ENCODE measurements at places on chromosomes 6 and 20.

- no peak for DNase-seq
Observed at GRCh38 chr6:169839898-169840631, 88.6 kb downstream of the ERMARD start.

DNA sequence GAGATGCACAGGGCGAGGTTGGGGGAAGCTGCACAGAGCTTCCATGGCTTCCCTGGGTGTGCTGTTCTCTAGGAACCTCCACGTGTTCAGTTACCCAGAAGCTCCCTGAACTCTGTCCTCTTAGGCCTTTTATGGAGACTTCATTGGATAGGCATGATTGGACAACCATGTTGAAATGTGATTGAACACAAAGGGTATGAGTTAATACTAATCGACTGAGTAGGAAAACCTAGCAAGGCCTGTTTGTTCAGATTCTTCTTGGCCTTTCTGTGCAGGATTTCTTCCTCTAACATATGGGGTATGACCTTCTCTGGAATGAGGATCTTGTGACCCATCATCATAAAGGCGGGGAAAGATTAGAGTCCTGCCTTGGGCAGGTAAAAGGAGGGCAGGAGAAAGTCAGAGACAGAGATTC, 70.7 kb upstream of the SMIM29 start:
- DNase-seq = no peak

GRCh38 chr6:111228094-111228493, 140.8 kb downstream of the SLC16A10 start:
- DNase-seq = no peak

DNA sequence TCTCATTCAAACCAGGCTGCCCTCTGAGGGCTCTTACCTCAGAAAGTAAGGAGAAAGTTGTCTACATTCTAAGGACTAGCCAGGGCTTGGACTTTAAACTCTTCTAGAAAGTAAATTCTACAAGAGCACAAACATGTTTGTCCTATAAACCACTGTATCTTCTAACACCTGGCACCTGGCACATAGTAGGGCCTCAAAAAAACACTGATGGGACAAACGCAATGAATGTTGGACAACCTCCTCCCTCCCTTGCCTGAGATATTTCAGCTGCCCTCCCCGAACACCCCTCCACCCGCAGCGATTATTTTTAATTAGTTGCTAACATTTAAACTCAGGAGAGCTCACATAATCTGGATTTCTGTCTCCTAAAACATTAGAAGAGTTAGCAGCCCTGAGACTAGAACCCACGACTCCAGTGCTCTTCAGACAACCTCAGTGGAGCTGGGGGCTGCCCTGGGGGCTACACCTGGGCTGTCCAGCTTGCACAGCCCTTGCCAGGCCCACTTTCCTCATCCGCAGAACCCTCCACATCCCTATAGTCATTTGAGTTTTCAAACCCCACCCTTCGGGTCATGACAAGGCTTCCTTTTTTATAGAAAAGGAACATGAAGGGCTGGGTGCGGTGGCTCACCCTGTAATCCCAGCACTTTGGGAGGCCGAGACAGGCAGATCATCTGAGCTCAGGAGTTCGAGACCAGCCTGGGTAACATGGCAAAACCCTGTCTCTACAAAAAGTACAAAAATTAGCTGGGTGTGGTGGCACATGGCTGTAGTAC, 4.9 kb downstream of the HCK start:
- no peak for DNase-seq

GRCh38 chr6:75498862-75499261, 5.3 kb upstream of the FILIP1 start:
- DNase-seq = no peak

- DNase-seq = peak; percentile 57
Observed at GRCh38 chr20:6142348-6142993, 19.6 kb upstream of the FERMT1 start.

- DNase-seq = peak; percentile 95
Observed at GRCh38 chr6:90375681-90376439, 79.2 kb upstream of the BACH2 start.

GRCh38 chr6:10248378-10248843, 166.5 kb downstream of the TFAP2A start:
- peak; percentile 98 for DNase-seq

DNA sequence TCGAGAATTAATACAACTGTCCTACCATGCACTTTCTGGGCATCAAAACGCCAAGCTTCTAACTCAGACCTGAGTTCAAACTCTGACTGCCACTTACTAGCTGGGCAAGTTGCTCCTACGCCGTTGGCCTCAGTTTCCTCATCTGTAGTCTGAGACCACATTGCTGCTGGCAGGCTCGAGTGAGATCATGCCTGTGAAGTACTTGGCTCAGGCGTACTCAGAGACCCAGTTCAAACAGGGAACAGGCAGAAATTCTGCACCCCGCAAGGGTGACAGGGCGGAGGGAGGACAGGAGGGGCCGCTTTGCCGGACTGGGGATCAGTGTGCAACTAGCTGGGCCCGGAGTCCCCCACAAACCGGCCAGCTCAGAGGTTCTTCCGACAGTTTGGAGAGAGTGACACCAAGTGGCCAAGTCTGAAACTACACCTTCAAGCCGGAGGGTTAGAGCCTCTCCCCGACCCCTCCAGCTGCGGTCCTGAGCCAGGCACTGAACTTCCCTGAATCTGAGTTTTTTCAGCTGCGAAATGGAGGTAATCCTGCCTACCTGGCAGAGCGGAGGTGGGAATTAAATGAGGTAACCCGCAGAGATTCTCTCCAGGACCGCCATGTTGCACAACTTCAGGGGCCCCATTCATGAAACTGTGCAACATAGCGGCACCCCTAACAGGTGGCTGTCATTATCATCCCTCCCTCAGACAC, 46.0 kb upstream of the PTPN1 start:
- DNase-seq = peak; percentile 63

GRCh38 chr20:15494851-15495250, 1078.4 kb downstream of the KIF16B start:
- DNase-seq = no peak

GRCh38 chr6:56642366-56643261, at the start of gene DST:
Gene DST, minus strand, starts transcription at chr6:56642889.
- DNase-seq = peak; percentile 95

DNA sequence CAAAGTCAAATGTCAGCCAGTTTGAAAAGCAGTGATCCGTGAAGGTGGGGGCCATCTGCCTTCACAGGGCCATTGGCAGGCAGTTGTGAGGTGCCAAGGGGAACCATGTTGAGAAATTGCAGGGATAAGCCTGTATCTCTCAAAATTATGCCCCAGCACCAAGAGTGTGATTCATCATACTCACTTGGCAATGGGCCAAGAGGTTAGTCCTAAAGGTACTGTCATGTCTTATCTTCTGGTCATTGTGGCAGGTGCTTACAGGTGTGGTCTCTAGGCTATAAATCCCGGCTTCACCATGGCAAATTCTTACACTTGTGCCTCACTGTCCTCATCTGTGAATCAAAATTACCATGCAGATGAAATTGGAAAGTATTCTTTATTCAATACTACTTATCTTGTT, 150.7 kb upstream of the LAMP5 start:
- DNase-seq = no peak

- DNase-seq = no peak
Observed at GRCh38 chr6:170553534-170554012, 466 bp upstream of the PSMB1 start.

GRCh38 chr6:118893064-118893806, 717 bp upstream of the ASF1A start:
- peak; percentile 70 for DNase-seq

DNA sequence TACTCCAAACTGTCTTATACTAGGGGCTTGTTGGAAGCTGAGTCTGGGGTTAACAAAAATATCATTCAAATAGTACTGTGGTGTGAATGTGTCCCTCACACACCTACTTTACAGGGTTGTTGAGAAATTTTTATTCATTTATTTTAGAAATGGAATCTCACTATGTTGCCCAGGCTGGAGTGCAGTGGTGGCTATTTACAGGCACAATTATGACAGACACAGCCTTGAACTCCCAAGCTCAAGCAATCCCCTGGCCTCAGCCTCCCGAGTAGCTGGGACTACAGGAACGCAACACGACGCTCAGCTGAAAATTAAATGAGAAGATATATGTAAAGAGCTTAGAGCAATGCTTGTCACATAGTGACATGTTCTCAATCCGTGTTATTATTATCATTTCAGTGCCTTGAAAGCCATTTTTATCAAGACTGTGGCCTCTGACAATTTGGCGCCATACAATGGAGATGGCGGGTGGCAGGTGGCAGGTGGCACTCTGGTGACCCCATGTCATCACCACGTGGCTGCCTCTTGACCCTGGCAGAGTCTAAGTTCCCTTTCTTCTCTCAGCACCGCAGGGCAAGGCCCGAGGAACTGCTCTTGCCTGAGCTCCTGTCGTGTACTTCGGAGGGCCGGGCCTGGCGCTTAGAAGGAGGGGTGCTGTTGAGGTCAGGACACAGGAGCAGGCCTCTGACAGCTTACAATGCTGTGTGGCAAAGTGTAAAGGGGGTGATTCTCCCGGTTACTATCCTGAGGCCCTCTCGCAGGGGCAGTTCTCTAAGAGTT, 64.5 kb downstream of the STX11 start:
- DNase-seq = no peak

- DNase-seq = no peak
Observed at GRCh38 chr6:104253236-104253635, 606.5 kb downstream of the HACE1 start.

DNA sequence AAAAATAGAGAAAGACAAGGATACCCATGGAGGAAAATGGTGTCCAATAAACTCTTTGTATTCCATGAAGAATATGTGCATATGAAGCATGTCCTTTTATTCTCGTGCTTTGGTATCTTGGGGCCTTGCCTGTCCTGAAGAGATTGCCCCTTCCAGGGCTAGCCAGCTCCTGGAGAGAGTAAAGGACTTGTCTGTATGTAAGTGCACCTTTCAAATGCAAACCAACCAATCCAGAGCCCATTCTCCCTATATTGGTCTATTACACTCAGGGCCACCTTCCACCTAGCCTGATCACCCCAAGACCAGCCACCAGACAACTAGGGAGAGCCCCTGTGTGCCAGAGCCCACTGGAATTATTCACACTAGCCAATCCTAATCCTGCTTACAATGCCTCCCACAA, 221.6 kb downstream of the CD83 start:
- DNase-seq = no peak

DNA sequence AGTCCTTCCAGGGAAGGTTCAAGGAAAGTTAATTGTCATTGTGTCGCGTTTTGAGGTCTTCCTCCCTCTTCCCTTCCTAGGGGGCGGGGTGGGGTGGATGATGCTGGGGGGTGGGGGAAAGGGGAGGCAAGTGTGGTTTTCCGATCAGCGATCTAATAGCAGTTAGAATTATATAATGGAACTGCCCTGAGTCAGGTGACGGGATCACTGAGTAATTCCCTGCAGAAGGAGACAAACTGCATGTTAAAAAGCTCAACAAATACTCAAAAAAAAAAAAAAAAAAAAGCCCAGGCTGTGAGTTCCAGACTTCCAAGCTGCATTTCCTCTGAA, 240.4 kb downstream of the PHACTR1 start:
- no peak for DNase-seq

DNA sequence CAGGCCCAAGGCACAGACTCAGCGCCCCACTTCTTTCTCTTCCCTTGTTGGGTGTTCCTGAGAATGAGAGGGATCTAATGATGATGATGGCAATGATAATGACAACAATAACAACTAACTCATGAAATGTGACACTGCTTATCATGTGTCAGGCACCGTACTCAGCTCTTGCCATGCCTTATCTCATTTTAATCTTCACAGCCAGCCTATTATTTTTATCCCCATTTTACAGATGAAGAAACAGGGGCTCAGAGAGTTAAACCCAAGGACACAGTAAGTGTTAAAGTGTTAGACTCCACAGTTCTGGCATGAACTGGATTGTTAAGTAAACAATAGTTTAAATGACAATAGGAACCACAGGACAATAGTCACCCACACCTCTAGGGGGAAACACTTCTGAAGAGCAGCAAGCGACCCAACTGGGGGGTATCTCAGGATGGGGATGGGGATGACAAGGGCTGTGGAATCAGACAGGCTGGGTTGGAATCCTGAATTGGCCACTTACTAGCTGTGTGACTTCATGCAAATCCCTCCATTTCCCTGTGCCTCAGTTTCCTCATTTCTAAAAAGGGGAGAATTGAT, 12.5 kb downstream of the RSPH9 start:
- DNase-seq = no peak

DNA sequence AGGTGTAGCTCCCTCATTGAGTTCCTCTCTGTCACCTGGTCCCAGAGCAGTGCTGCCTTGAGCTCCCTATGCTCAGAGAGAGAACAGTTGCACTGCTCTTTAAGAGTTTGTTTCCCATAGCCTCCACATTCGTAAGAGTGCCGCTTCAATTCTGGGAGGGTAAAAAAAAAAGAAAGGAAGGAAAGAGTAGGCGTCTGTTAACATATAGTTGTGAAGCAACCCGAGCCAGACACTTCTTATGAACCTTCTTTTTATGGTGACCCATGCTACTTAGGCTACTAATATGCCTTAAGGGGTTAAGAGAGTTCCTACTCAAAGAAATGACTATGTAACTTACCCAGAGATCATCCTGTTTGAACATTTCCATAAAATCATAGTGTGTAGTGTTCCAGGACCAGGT, 4.3 kb upstream of the ARG1 start:
- no peak for DNase-seq

- no peak for DNase-seq
Observed at GRCh38 chr6:95127261-95127660, 450.1 kb upstream of the MANEA start.

DNA sequence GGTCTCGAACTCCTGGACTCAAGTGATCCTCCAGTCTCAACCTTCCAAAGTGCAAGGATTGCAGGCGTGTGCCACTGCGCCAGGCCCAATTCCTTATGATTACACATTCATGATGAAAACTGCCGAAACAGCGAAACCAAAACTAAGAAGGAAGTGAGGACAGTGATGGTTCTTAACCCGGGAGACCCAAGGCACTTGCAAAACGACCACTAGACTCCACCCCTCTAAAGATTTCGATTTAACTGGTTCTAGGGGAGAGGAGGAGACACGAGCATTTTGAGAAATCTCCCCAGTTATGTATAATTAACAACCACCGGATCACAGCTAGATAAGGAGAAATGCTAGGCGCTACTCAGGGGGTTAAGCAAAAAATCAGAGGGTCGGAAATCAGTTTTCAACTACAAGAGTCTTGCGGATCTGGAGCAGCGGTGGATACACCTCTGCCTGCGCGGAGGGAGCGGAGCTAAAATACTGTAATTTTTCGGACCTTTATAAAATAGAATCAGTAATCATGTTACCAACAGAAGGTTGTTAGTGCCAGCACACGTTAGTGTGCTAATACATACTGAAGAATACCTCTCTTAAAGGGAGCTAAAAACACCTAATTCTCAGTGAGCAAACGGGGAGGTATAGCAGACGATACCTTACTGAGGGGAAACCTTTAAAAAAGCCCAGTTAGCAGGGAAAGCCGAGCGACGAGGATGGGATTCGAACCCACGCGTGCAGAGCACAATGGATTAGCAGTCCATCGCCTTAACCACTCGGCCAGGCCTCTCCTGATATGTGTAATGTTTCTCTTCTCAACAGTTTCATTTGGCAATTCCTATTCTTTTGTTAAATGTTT, 60.0 kb upstream of the BTN3A2 start:
- DNase-seq = peak; percentile 83

DNA sequence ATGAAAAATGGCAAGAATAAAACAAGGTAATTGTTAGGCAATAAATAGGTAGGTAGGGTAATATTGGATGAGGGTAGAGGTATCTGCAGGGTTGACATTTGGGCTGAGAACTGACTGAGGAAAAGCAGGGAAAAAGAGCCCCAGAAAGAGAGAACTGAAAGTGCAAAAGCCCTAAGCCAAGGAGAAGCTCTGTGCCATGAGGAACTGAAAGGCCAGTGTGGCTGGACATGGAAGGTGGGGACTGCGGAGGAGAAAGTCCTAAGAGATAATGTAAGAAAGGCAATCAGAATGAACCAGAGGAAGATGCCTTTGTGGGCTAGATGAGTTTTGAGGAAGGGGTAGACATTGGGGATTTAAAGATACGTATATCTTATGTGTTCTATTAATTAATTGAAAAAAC, 9.9 kb upstream of the HIVEP2 start:
- DNase-seq = no peak

All from EH (cell line).